ENCODE measurements at places on chromosomes 5 and 9. TPM values are rescaled to one million over a fixed set of nuclear protein-coding genes. Genes with fewer than 3 reads are reported as not detected.

PCDHB3 gene
- 0.57 TPM for total RNA-seq

SMIM27 gene
- total RNA-seq = 1.6 TPM

SLC9A3 gene
- total RNA-seq = 1.0 TPM

IFNA2 gene
- not detected for total RNA-seq

SLC27A6 gene
- 0.34 TPM for total RNA-seq

DNAJC21 gene
- 66.3 TPM for total RNA-seq

ADAMTS19 gene
- total RNA-seq = 0.21 TPM

S1PR3 gene
- 1.2 TPM for total RNA-seq

TRIM7 gene
- total RNA-seq = 15.7 TPM

CDH9 gene
- not detected for total RNA-seq

All from nasal cavity respiratory epithelium epithelial cell of viscerocranial mucosa (primary cell).